ENCODE measurements at places on chromosomes 16 and 17. TPM values are rescaled to one million over a fixed set of nuclear protein-coding genes. Genes with fewer than 3 reads are reported as not detected.

GRCh38 chr16:15517743-15518377 is 83.5 kb downstream of the BMERB1 start:
- no peaks in the 10 kb centered on the region for H3K36me3 ChIP-seq
- DNase-seq = no peak
- no peaks in the 10 kb centered on the region for H3K27me3 ChIP-seq
- H3K4me1 ChIP-seq = no peaks in the 10 kb centered on the region

The TP53TG3B gene
- not detected for total RNA-seq

The TBC1D26 gene
- total RNA-seq = 0.44 TPM

The CIAO2B gene
- total RNA-seq = 77.3 TPM

DNA sequence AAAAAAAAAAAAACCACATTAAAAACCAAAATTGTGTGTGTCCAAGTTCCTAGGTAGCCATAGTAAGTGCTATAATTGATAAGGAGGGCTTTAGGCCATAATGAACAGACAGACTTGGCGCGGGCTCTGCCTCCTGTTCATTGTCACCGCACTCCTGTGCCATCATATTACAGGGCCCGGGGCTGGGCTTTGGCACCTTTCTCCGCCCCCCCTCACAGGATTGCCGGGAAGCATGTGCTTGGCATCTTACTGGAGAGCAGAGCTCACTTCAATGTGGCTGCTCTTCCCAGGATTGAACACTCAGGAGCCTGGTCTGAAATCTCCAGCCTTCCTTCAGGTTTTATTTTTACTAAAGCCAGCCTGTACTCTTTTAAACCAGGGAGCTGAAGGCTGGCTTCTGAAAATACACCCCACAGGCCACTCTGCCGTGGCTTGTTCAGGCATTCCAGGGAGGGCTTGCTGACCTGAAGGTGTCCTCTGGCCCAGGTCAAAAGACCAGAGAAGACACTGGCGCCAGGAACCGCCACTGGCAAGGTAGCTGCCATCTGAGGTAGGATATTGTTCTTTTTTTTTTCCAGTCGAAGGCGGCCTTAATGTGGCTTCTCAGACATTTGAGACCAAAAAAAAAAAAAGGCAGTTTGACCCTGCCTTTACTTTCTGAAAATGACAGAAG is 39.3 kb downstream of the DHRS7B start:
- DNase-seq = peak; percentile 76
- H3K27me3 ChIP-seq = no peaks in the 10 kb centered on the region
- peaks cover 3% of the 10 kb centered on the region for H3K4me1 ChIP-seq
- peak overlapping the region; percentile 89 for H3K27ac ChIP-seq

The RASL10B gene
- 27.8 TPM for total RNA-seq

- no peaks in the 10 kb centered on the region for H3K36me3 ChIP-seq
- no peak overlapping the region for H3K27ac ChIP-seq
- no peaks in the 10 kb centered on the region for H3K4me1 ChIP-seq
- no peak overlapping the region for H3K4me3 ChIP-seq
These were observed 44.1 kb downstream of the PCTP start for GRCh38 chr17:55794725-55795482.

GRCh38 chr17:42059815-42060214 is 9.4 kb upstream of the C17orf113 start:
- DNase-seq = no peak
- H3K27ac ChIP-seq = no peak overlapping the region
- no peaks in the 10 kb centered on the region for H3K36me3 ChIP-seq
- no peak overlapping the region for H3K4me3 ChIP-seq
- H3K27me3 ChIP-seq = no peaks in the 10 kb centered on the region

The KRT14 gene
- total RNA-seq = 388 TPM

The CHST4 gene
- 0.59 TPM for total RNA-seq

The TNS4 gene
- 30.5 TPM for total RNA-seq

- peak overlapping the region; percentile 68 for H3K4me3 ChIP-seq
- peak overlapping the region; percentile 92 for H3K27ac ChIP-seq
- peaks cover 3% of the 10 kb centered on the region for H3K27me3 ChIP-seq
- H3K4me1 ChIP-seq = no peaks in the 10 kb centered on the region
These were observed 786 bp upstream of the CACNA1G start for GRCh38 chr17:50559674-50560184.

The PRDM7 gene
- total RNA-seq = not detected

GRCh38 chr17:60905709-60906108 is 228.1 kb downstream of the BCAS3 start:
- H3K36me3 ChIP-seq = no peaks in the 10 kb centered on the region
- H3K4me1 ChIP-seq = no peaks in the 10 kb centered on the region
- no peak overlapping the region for H3K4me3 ChIP-seq
- no peak overlapping the region for H3K27ac ChIP-seq
- H3K27me3 ChIP-seq = no peaks in the 10 kb centered on the region
- DNase-seq = no peak

The WNT3 gene
- 0.48 TPM for total RNA-seq

DNA sequence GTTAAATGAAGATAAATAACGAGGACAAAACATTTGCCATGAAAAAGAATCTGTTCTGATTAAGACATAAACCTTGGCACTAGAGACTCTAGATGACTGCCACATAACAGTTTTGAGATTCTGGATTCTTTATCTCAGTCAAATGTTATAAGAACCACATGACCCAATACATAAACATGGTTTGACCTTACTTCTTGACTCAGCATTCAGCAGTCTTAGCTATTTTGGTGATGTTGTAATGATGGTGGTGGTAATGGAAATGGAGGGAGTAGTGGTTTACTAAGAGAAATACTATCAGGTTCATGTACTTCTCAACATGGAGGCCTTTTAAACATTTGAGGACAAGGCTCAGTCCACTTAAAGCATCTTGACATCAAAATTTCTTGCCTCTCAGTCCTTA is 925.4 kb downstream of the CDH11 start:
- H3K27ac ChIP-seq = no peak overlapping the region
- no peaks in the 10 kb centered on the region for H3K27me3 ChIP-seq
- H3K4me1 ChIP-seq = no peaks in the 10 kb centered on the region
- H3K36me3 ChIP-seq = no peaks in the 10 kb centered on the region
- no peak for DNase-seq
- H3K4me3 ChIP-seq = no peak overlapping the region

GRCh38 chr16:28499854-28500253 is 5.4 kb downstream of the APOBR start:
- no peak overlapping the region for H3K4me3 ChIP-seq
- no peaks in the 10 kb centered on the region for H3K27me3 ChIP-seq
- no peaks in the 10 kb centered on the region for H3K36me3 ChIP-seq

DNA sequence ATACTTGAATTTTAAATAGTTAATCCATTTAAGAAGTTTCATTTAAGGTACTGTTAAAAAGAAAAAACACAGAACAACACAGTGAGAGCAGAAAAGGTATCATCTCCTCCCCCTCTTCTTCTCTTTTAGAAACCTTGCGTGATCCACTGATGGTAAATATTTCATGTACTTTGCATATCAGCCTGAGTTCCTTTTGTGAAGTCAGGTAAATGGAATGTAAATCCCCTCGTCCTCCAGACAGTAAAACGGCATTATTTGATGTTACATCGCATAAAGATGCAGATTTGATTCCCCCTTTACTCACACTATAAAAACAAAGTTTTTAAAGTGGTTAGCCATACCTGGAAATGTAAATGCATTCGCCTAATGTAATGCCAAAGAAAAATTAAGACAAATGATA is 234.4 kb downstream of the WWOX start:
- no peaks in the 10 kb centered on the region for H3K36me3 ChIP-seq
- H3K27ac ChIP-seq = no peak overlapping the region
- H3K27me3 ChIP-seq = no peaks in the 10 kb centered on the region
- DNase-seq = no peak
- H3K4me1 ChIP-seq = no peaks in the 10 kb centered on the region
- H3K4me3 ChIP-seq = no peak overlapping the region

Data from breast epithelium (tissue), 4 donors.